Heart left ventricle (tissue), 16 donors: ENCODE measurements at places on chromosomes 7 and 10. TPM values are rescaled to one million over a fixed set of nuclear protein-coding genes. Genes with fewer than 3 reads are reported as not detected.

DNA sequence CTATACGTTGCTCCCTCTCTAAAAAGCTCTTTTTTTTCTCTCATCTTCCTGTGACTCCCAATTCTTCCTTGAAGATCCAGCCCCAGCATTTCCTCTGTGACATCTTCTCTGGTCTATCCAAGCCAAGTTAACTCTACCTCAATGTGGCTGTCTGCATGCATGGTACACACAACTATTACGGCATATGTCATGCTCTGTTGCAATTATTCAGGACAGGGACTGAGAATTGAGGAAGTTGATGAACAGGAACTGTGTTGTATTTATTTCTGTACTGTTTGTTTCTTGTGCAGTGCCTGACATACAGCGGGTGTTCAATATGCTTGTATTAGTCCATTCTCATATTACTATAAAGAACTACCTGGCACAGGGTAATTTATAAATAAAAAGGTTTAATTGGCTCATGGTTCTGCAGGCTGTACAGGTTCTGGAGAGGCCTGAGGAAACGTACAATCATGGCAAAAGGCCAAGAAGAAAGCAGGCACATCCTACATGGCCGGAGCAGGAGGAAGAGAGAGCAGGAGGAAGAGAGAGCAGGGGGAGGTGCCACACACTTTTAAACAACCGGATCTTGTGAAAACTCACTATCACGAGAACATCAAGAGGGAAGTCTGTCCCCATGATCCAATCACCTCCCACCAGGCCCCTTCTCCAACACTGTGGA, 6.3 kb downstream of the TRPV5 start:
- no peaks in the 10 kb centered on the region for H3K27me3 ChIP-seq
- DNase-seq, result no peak
- H3K4me3 ChIP-seq, result no peak overlapping the region
- no peaks in the 10 kb centered on the region for H3K36me3 ChIP-seq
- H3K27ac ChIP-seq, result no peak overlapping the region

DNA sequence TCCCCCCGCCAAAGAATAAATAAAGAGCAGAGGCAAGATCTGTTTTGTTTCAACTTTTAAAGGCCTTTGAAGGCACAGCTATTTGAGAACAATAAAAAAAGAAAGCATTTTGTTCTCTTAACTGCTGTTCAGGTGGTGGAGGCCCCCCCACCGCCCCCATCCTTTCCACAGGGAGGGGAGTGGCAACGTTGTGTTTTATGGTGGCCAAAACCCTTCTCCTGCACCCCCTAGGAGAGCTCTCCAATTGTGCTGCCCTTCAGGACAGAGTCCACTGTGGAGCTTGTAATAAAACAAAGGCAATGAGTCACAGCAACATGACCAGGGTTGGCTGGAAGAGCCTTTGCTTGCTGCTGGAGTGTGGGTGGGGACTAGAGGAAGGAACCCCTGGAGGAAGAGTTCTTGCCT, 987.9 kb downstream of the KCNMA1 start:
- no peak overlapping the region for H3K27ac ChIP-seq
- no peaks in the 10 kb centered on the region for H3K36me3 ChIP-seq
- no peaks in the 10 kb centered on the region for H3K27me3 ChIP-seq
- H3K4me1 ChIP-seq, result no peaks in the 10 kb centered on the region
- no peak overlapping the region for H3K4me3 ChIP-seq

DNA sequence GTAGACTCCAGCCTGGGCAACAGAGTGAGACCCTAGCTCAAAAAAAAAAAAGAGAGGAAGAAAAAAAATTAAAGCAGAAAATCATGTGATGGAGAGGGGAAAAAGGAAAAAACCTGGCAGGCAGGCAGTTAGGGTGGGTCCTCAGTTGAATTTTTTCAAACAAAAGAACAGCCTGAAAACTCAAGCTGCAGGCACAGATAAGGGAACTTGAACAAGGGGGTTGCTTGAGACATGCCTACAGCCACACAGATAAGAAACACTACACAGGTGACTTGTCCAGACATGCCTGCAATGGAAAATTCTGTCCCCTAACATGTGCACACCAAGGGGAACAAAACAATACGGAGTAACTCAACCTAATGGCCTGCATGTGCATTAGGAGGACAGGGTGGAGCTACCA, 19.2 kb downstream of the VIM start:
- no peak for DNase-seq
- no peak overlapping the region for H3K4me3 ChIP-seq
- H3K27me3 ChIP-seq, result no peaks in the 10 kb centered on the region
- no peaks in the 10 kb centered on the region for H3K4me1 ChIP-seq

DNA sequence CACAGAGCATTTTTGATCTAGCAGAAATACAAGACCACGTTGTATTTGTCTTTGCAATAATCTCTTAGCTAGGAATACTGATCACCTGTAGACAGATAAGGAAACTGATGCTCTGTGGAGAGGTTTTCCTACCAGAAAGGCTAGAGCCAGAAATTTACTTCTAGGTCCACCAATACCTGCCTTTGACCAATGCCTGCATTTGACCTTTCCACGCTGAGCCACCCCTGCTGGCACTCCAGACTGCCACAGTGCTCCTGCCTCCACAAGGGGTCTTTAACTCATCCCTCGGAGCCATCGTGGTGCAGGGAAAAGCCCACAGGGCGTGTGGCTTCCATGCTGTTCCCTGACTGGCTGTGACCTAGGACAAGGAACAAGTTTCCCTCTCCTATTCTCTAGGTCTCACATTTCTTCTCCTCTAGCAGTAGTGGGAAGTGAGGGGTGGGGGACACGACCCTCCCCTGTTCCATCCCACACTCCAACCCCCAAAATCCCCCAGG, 1.5 kb upstream of the ELN start:
- no peak overlapping the region for H3K4me3 ChIP-seq
- H3K36me3 ChIP-seq, result no peaks in the 10 kb centered on the region
- no peak for DNase-seq
- H3K27ac ChIP-seq, result no peak overlapping the region
- no peaks in the 10 kb centered on the region for H3K27me3 ChIP-seq

- no peak overlapping the region for H3K27ac ChIP-seq
- peaks cover 7% of the 10 kb centered on the region for H3K4me1 ChIP-seq
- no peak for DNase-seq
- H3K4me3 ChIP-seq, result no peak overlapping the region
- H3K27me3 ChIP-seq, result no peaks in the 10 kb centered on the region
These were observed 77.5 kb downstream of the LRRC4 start for GRCh38 chr7:127953423-127954356.

- no peak overlapping the region for H3K27ac ChIP-seq
- DNase-seq, result no peak
- H3K4me3 ChIP-seq, result no peak overlapping the region
- no peaks in the 10 kb centered on the region for H3K27me3 ChIP-seq
- no peaks in the 10 kb centered on the region for H3K36me3 ChIP-seq
These were observed 231.4 kb downstream of the COBL start for GRCh38 chr7:51085034-51085692.

DNA sequence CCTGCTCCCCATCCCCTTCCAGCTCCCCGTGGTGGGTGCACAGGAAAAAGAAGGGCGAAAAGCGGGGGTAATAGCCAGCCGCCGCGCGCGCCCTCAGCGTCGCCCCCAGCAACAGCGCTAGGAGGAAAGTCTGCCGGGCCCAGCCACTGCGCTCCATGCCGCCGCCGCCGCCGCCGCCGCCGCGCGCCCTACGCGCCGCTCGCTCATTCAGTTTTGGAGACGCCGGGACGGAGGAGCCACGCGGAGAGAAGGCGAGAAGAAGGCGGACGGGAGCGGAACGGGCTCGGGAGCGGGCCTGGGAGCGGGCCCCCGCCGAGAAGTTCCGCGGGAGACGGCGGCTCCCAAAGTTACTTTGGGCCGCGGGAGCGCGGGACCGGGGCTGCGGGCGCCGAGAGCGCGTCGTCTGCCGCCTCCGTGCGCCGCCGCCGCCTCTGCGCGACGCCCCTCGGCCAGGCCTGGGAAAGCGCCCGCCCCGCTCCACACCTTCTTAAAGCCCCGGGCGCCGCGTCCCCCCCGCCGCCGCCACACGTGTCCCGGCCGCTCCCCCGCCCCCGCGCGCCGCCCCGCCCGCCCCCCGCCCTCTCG, at the start of gene RELN:
TSS of gene RELN (minus strand) at position 459 of the 585 bp plus-strand sequence. CDS start at position 157, 302 bp downstream.
- H3K4me3 ChIP-seq, result peak within 1 kb of the TSS; percentile 44
- no peak within 1 kb of the TSS for H3K27ac ChIP-seq
- peaks cover 63% of the 10 kb centered on the region for H3K27me3 ChIP-seq
- DNase-seq, result no peak
- no peaks in the 10 kb centered on the region for H3K36me3 ChIP-seq

GRCh38 chr10:78164702-78165101, 131.0 kb downstream of the RPS24 start:
- H3K4me3 ChIP-seq, result no peak overlapping the region
- DNase-seq, result no peak
- H3K27me3 ChIP-seq, result no peaks in the 10 kb centered on the region
- H3K27ac ChIP-seq, result no peak overlapping the region
- H3K4me1 ChIP-seq, result no peaks in the 10 kb centered on the region

- no peak for DNase-seq
- H3K27ac ChIP-seq, result peak overlapping the region; percentile 57
- no peak overlapping the region for H3K4me3 ChIP-seq
- H3K36me3 ChIP-seq, result no peaks in the 10 kb centered on the region
- H3K4me1 ChIP-seq, result peaks cover 11% of the 10 kb centered on the region
These were observed 11.5 kb upstream of the MICU1 start for GRCh38 chr10:72637398-72637857.

DNA sequence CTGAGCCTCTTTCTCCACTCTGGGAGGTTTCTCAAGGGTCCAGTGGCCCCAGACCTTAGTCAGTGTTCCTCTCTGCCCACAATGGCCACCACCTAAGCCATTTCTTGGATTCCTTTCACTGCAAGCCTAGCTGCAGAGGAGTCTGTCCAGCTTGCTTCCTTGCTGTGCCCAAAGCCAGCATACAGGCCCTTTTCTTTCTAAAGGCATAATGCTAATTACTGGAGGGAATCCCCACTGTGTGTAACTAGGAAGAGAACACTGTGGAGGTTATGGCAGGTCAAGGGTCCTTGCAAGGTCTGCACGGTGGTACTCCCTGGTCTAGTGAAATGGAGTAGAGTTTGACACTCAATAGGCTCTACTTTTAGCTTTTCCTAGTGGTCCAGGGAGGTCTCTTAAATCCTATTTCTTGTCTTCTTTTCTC, 70.4 kb upstream of the CC2D2B start:
- H3K27me3 ChIP-seq, result no peaks in the 10 kb centered on the region
- peaks cover 15% of the 10 kb centered on the region for H3K4me1 ChIP-seq
- no peak for DNase-seq
- no peak overlapping the region for H3K4me3 ChIP-seq
- H3K27ac ChIP-seq, result no peak overlapping the region

DNA sequence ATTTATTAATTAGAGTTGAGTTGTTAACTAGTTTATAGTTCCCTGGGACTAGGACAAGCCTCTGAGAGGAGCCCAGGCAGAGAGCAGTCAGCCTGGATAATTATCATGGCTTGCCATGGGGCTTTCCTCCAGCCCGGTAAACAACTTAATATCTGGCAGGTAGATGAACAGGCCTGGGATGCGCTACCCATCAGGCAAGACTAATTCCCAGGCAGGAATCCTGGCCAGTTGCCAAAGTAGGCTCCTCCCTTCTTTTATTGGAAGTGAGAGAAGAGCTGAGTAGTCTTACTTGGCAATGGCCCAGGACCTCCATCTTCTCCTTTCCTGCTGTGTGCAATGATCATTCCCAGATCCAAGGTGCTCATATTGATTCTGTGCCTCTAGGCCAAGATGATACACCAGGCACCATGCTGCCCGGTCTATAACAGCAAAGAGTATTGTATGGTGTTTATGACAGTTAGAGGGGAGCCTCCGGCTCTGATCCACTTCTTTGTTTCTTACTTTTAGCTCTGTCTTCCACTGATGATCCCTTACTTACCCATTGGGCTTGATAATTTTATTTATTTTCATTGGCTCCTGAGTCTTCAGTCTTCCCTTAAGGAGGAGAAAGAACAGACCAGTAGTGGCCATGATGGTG, 408.7 kb downstream of the REEP3 start:
- H3K4me1 ChIP-seq, result no peaks in the 10 kb centered on the region
- H3K4me3 ChIP-seq, result no peak overlapping the region
- no peaks in the 10 kb centered on the region for H3K36me3 ChIP-seq

GRCh38 chr7:101589052-101589451, 40.0 kb downstream of the MYL10 start:
- no peak for DNase-seq
- H3K36me3 ChIP-seq, result no peaks in the 10 kb centered on the region
- H3K4me3 ChIP-seq, result no peak overlapping the region

- peaks cover 18% of the 10 kb centered on the region for H3K4me1 ChIP-seq
- no peak overlapping the region for H3K27ac ChIP-seq
- no peak overlapping the region for H3K4me3 ChIP-seq
- no peaks in the 10 kb centered on the region for H3K36me3 ChIP-seq
- no peaks in the 10 kb centered on the region for H3K27me3 ChIP-seq
These were observed 111.8 kb downstream of the HIP1 start for GRCh38 chr7:75626954-75627353.

- no peaks in the 10 kb centered on the region for H3K36me3 ChIP-seq
- no peak for DNase-seq
- H3K27ac ChIP-seq, result no peak overlapping the region
- H3K27me3 ChIP-seq, result no peaks in the 10 kb centered on the region
These were observed 1020.5 kb downstream of the LRMDA start for GRCh38 chr10:76451911-76452310.

GRCh38 chr10:14459665-14460064, 128.9 kb upstream of the FRMD4A start:
- DNase-seq, result no peak
- no peaks in the 10 kb centered on the region for H3K36me3 ChIP-seq
- no peak overlapping the region for H3K27ac ChIP-seq
- H3K4me1 ChIP-seq, result no peaks in the 10 kb centered on the region
- H3K27me3 ChIP-seq, result no peaks in the 10 kb centered on the region

- no peaks in the 10 kb centered on the region for H3K27me3 ChIP-seq
- H3K4me1 ChIP-seq, result no peaks in the 10 kb centered on the region
- DNase-seq, result no peak
These were observed 113.2 kb upstream of the CHST15 start for GRCh38 chr10:124206616-124207015.

DNA sequence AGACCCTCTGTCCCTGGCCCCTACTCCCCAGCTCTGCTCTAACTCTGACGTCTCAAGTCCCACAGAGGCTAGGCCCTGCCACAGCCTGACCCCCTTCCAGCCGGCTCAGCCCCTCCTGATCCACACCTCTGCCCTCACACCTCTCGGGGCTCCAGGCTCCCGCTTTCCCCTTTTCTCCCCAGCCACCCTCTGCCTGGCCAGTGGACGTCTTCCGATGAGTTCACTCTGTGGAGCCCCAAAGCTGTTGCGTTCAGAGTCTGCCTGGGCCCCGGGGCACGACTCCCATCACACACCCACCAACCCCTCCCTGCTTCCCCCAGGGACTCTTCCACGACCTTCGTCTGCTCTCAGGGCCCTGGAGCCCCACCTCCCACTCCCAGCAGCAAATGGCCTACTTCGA, 18.4 kb upstream of the TBRG4 start:
- DNase-seq, result no peak
- H3K4me1 ChIP-seq, result no peaks in the 10 kb centered on the region
- H3K27ac ChIP-seq, result no peak overlapping the region
- no peaks in the 10 kb centered on the region for H3K27me3 ChIP-seq
- H3K36me3 ChIP-seq, result no peaks in the 10 kb centered on the region
- no peak overlapping the region for H3K4me3 ChIP-seq

Gene EPDR1
- polyA plus RNA-seq, result 10.5 TPM

Gene HPSE2
- polyA plus RNA-seq, result 0.08 TPM

Gene LIPJ
- polyA plus RNA-seq, result 0.03 TPM

Gene PLAC9
- 26.5 TPM for polyA plus RNA-seq

Gene CLDN4
- polyA plus RNA-seq, result 0.12 TPM

Gene SGCE
- polyA plus RNA-seq, result 15.5 TPM

Gene AOC1
- 0.06 TPM for polyA plus RNA-seq
